ENCODE measurements at places on chromosomes 4 and X.

GRCh38 chrX:6679988-6680387, 145.1 kb upstream of the VCX3A start:
- no peak for DNase-seq

DNA sequence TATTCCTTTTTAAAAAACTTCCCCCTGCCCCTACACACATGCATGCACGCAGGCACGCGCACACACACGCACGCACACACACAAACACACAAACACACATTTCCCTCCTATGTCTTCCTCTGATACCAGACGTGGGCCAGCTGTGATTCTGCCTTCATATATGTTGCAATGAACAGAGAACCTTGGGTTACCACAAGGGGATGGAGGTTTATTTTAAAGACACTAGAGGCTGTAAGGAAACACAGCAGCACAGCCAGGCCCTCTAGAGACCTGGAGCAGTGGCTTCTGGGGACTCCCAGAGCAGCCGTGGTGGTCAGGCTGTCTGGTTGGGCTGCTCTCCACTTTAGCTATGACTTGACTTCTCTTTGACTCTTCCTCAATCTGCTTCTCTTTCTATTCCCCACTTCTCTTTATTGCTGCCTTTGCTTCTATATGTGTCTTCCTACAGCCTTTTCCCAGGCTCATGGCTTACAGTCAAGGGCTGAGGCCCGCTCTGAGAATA, 3.2 kb upstream of the TLR10 start:
- no peak for DNase-seq

DNA sequence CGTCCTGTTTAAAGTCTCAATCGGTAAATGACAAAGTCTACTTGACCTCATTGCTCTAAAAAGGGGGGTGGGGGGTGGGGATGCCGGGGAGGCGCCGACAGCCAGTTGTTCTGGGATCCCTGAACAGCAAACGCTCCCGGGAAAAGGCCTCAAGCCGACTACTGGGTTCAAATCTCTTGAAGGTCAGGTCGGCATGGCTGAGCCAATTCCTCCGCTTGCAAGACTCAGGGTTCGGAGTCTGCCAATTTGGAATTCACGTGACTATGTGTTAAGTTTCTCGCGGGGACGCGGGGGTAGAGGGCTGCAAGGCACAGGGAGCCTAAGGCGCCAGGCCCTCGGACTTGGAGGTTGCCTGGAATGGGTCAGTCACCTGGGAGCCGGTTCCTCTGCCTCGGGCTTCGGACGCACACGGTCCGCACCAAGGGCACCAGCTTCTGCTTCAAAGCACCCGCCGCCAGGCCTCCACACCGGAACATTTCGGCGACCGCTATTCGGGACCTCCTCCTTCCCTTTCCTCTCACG, 399 bp downstream of the AIFM1 start:
- no peak for DNase-seq

DNA sequence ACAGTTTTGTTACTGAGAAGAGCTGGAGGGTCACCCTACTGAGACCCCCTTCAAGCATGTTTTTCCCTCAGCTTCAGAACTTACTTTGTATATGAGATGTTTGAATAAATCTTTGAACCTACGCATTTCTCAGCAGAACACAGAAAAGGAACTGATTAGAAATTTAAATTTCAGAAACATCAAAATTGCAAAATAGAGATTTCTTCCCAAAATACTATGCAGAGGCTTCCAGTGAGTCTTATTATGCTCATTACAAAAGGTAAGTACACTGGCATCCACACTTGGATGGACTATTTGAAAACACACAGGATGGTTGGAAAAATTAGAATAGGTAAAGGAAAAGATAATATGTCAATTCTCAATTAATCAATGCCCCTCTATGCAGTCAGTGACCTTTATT, 91.2 kb downstream of the COX7B2 start:
- no peak for DNase-seq

GRCh38 chrX:86806786-86807185, 658.5 kb downstream of the DACH2 start:
- no peak for DNase-seq

GRCh38 chr4:89939994-89940393, 45.3 kb downstream of the MMRN1 start:
- no peak for DNase-seq
